ENCODE measurements at places on chromosomes 4 and X. TPM values are rescaled to one million over a fixed set of nuclear protein-coding genes. Genes with fewer than 3 reads are reported as not detected.

- no peaks in the 10 kb centered on the region for H3K36me3 ChIP-seq
- no peak overlapping the region for H3K4me3 ChIP-seq
These were observed 21.9 kb upstream of the PACRGL start for GRCh38 chr4:20678400-20678799.

GRCh38 chr4:128255906-128256305 lies 31.7 kb downstream of the PGRMC2 start:
- DNase-seq = no peak
- no peaks in the 10 kb centered on the region for H3K36me3 ChIP-seq
- H3K27ac ChIP-seq = no peak overlapping the region
- H3K4me3 ChIP-seq = no peak overlapping the region
- no peaks in the 10 kb centered on the region for H3K4me1 ChIP-seq

GRCh38 chr4:81343536-81343935 lies 128.2 kb downstream of the RASGEF1B start:
- 0 out of 2 replicates have a peak, but pooled peaks cover 3% of the 10 kb centered on the region for H3K27me3 ChIP-seq
- H3K36me3 ChIP-seq = no peaks in the 10 kb centered on the region
- no peak overlapping the region for H3K4me3 ChIP-seq
- H3K27ac ChIP-seq = no peak overlapping the region
- no peak for DNase-seq
- H3K4me1 ChIP-seq = no peaks in the 10 kb centered on the region

DNA sequence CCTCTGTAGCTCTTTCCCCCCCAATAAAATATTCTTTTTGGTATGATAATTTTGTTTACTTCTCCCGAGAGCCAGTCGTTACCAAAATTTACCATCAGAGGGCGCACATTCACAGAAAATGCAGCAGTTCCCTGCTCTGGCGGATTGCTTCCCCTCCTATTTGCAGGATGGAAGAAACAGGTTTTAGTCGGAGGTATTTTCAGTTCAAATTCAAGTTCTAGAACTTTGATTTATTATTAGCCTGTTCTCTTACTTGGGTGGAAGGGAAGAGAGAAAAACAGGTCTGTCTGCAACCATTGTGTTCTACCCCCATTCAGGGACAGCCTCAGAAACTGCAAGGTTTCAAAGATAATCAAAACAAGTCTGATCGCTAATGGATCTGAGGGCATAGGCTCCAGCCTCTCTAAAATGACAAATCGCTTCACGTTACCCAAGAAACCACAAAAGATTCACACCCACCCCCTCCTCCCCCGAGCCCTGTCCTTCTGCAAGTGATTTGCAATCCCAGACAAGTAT lies 263.8 kb upstream of the RPS6KA3 start:
- peaks cover 3% of the 10 kb centered on the region for H3K4me1 ChIP-seq
- no peaks in the 10 kb centered on the region for H3K27me3 ChIP-seq
- H3K27ac ChIP-seq = no peak overlapping the region

- H3K4me1 ChIP-seq = no peaks in the 10 kb centered on the region
- no peak for DNase-seq
- no peak overlapping the region for H3K4me3 ChIP-seq
- peaks cover 24% of the 10 kb centered on the region for H3K36me3 ChIP-seq
These were observed 39.5 kb downstream of the RAP1GDS1 start for GRCh38 chr4:98300706-98301105.

DNA sequence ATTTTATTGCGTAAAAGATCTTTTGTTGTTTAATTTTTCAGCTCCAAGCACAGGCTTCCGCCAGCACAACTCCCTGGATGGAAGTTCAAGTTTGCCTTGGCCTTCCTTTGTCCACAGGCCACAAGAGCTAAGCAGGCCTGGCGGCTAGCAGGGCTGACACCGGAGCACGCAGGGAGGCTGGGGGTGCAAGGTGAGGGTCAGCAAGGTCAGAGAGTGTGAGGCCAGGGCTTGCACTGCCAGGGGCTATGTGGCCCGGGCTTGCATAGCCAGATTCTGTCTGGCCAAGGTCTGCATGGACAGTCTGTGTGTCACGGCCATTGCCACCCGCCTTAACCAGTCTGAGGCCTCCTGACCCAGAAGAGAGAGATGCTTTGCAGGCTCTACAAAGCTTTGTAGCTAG lies 123.9 kb downstream of the BCOR start:
- H3K4me1 ChIP-seq = peaks cover 9% of the 10 kb centered on the region
- no peaks in the 10 kb centered on the region for H3K36me3 ChIP-seq
- H3K4me3 ChIP-seq = no peak overlapping the region
- H3K27me3 ChIP-seq = no peaks in the 10 kb centered on the region
- no peak for DNase-seq
- no peak overlapping the region for H3K27ac ChIP-seq

GRCh38 chr4:121198251-121198650 lies 34.1 kb upstream of the TNIP3 start:
- no peaks in the 10 kb centered on the region for H3K4me1 ChIP-seq
- no peaks in the 10 kb centered on the region for H3K27me3 ChIP-seq
- H3K27ac ChIP-seq = no peak overlapping the region
- no peak for DNase-seq
- no peaks in the 10 kb centered on the region for H3K36me3 ChIP-seq

GRCh38 chr4:65845199-65845773 lies 175.0 kb upstream of the EPHA5 start:
- no peak for DNase-seq
- no peaks in the 10 kb centered on the region for H3K4me1 ChIP-seq
- H3K4me3 ChIP-seq = no peak overlapping the region
- no peak overlapping the region for H3K27ac ChIP-seq
- H3K27me3 ChIP-seq = no peaks in the 10 kb centered on the region
- H3K36me3 ChIP-seq = no peaks in the 10 kb centered on the region

DNA sequence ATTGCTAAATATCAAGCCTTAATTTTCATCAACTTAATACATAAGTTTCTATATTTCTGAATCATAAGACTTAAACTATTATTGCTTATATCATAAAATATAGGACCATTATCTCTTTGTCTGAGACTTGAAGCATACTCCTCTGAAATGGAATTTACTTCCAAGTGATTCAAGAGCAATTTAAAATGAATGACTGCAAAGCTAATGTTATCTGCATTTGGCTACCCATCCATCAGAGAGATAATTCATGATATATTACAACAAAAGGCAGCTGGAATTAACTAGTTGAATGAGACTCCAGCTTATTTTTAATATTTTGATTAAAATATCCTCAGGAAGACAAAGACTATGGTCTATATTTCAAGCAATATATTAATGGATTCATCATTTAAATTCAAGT lies 208.6 kb downstream of the UNC5C start:
- DNase-seq = no peak
- H3K27me3 ChIP-seq = no peaks in the 10 kb centered on the region
- no peak overlapping the region for H3K27ac ChIP-seq
- no peak overlapping the region for H3K4me3 ChIP-seq
- no peaks in the 10 kb centered on the region for H3K4me1 ChIP-seq
- no peaks in the 10 kb centered on the region for H3K36me3 ChIP-seq

GRCh38 chr4:94722748-94723147 lies 35.0 kb upstream of the BMPR1B start:
- no peak overlapping the region for H3K4me3 ChIP-seq
- DNase-seq = peak; percentile 79
- no peaks in the 10 kb centered on the region for H3K36me3 ChIP-seq
- peaks cover 14% of the 10 kb centered on the region for H3K4me1 ChIP-seq
- no peaks in the 10 kb centered on the region for H3K27me3 ChIP-seq
- H3K27ac ChIP-seq = no peak overlapping the region

- H3K27ac ChIP-seq = no peak overlapping the region
- H3K4me3 ChIP-seq = no peak overlapping the region
- no peak for DNase-seq
- peaks cover 5% of the 10 kb centered on the region for H3K36me3 ChIP-seq
- peaks cover 20% of the 10 kb centered on the region for H3K4me1 ChIP-seq
- no peaks in the 10 kb centered on the region for H3K27me3 ChIP-seq
These were observed 58.6 kb upstream of the MCF2 start for GRCh38 chrX:139766545-139766983.

- no peak overlapping the region for H3K4me3 ChIP-seq
- DNase-seq = no peak
- H3K4me1 ChIP-seq = no peaks in the 10 kb centered on the region
- H3K36me3 ChIP-seq = no peaks in the 10 kb centered on the region
These were observed 76.7 kb downstream of the TAB3 start for GRCh38 chrX:30812326-30812725.

DNA sequence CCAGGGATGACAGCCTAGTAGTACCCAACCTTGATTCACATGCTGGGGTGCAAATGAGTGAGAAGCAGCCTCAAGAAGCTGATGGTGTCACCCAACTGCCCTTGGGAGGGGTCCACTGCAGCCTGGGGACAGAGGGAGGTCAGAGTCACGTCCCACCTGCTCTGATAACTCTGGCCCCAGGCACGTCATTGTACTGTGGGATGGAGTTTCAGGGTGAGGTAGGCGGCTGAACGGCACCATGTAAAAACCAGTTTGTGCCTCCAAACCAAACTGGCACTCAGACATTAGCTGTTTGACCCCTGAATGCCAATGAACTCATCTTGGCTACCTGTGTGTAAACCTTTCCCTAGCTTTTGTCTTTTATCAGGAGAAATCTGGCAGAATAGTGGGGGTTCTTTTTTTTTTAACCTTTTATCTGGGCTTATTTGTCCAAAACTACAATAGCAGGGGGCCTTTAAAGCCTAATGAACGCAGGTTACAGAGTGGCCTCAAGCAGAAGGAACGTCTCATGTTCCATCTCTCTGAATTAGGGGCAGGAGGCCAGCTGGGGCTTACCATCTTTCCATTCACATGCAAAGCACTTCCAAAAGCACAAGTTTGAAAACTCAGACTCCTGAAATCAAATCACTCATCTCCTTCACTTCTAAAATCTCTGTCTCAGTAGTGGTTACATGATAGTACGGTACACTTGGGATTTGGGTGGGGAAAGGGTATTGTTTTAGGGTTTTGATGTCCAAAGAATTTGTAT lies 89.4 kb downstream of the IRF2 start:
- no peak overlapping the region for H3K4me3 ChIP-seq
- DNase-seq = no peak
- H3K4me1 ChIP-seq = peaks cover 37% of the 10 kb centered on the region
- H3K36me3 ChIP-seq = no peaks in the 10 kb centered on the region
- no peaks in the 10 kb centered on the region for H3K27me3 ChIP-seq

- no peak overlapping the region for H3K27ac ChIP-seq
- H3K4me3 ChIP-seq = no peak overlapping the region
- H3K4me1 ChIP-seq = no peaks in the 10 kb centered on the region
- H3K36me3 ChIP-seq = no peaks in the 10 kb centered on the region
- DNase-seq = peak; percentile 8
These were observed 58.6 kb upstream of the PAGE1 start for GRCh38 chrX:49754233-49754857.

- no peaks in the 10 kb centered on the region for H3K36me3 ChIP-seq
- no peaks in the 10 kb centered on the region for H3K27me3 ChIP-seq
- no peak for DNase-seq
These were observed 115.1 kb upstream of the PSAPL1 start for GRCh38 chr4:7549866-7550265.

- H3K36me3 ChIP-seq = no peaks in the 10 kb centered on the region
- no peak overlapping the region for H3K27ac ChIP-seq
- DNase-seq = no peak
- H3K27me3 ChIP-seq = no peaks in the 10 kb centered on the region
These were observed 345.9 kb downstream of the ADGRL3 start for GRCh38 chr4:61545902-61546480.

DNA sequence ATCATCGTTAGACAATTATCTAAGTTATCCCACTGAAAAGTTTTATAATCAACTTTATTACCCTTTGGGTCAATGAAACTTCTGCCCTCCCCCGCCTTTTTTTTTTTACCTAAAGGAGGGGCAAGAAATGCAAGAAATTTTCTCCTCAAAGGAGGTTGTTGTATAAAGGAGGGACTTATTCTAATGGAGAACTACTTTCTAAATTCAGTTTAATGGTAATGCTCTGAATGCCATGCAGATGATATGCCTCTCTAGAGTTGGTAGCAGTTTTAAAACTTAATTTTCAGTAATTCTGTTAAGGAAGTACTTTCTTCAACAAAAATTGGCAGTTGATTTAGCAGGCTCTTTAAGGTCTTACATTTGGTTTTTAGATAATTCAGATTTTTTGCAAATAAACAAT lies 23.3 kb downstream of the PDLIM5 start:
- H3K4me1 ChIP-seq = no peaks in the 10 kb centered on the region
- 0 out of 2 replicates have a peak, but pooled peaks cover 2% of the 10 kb centered on the region for H3K36me3 ChIP-seq
- H3K27me3 ChIP-seq = 0 out of 2 replicates have a peak, but pooled peaks cover 3% of the 10 kb centered on the region
- no peak overlapping the region for H3K27ac ChIP-seq
- DNase-seq = no peak
- no peak overlapping the region for H3K4me3 ChIP-seq

DNA sequence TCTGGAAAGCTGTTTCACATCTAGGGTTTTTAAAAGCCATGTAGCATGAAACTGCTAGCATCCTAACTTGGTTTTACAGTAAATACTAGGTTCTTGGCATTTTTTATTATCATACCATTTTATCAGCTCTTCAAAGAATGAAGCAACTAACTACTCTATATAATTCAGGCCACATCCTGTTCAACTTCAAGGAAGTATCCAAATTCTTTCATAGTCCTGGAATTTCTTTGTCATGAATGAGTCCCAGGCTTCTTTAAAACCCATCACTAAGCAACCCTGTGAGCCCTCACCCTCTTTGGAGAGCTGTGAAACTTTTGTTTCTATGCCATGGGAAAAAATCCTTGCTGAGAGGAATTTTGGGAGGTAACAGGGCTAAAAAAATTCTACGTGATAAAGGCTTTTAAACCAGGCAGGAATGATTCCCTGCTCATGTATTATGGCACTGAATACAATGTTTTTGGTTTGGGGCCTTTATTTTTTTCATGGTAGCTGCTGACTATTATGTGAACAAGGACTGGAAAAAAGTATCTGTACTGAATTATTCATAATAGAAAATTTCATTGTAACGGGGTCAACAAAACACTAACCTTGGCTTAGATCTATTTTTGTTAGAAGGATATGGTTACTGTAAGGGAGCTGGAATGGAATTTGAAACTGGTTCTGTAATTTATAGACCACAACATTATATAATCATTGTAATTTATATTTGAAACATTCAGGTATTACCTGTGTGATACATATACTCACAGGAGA lies 164.9 kb downstream of the DCTD start:
- H3K4me1 ChIP-seq = peaks cover 5% of the 10 kb centered on the region
- no peak for DNase-seq
- no peak overlapping the region for H3K4me3 ChIP-seq
- H3K27me3 ChIP-seq = no peaks in the 10 kb centered on the region

- no peak overlapping the region for H3K4me3 ChIP-seq
- H3K36me3 ChIP-seq = no peaks in the 10 kb centered on the region
- no peak for DNase-seq
- H3K27ac ChIP-seq = no peak overlapping the region
These were observed 271.5 kb downstream of the LDB2 start for GRCh38 chr4:16626945-16627344.

DNA sequence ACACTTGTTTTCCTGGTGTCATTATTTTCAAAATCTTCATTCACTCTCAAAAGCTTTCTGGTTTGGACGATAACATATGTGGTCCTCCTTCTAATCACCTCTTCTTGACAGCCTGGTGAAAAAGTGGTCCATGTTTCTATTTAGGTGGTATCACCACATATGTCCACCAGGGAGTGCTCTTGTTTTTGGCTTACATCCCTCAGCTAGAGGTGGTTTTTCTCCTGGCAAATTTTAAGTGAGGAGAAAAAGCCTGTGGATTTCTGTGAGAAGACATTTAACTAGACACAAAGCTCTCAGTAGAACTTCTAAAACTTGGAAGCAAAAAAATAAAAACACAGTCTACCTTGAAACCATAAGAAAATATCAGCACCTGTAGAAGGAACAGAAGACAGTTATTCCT lies 58.0 kb upstream of the FRMPD4 start:
- H3K27ac ChIP-seq = no peak overlapping the region
- H3K4me3 ChIP-seq = no peak overlapping the region
- H3K4me1 ChIP-seq = no peaks in the 10 kb centered on the region

Gene DOK7
- 8.6 TPM for total RNA-seq

Gene FGG
- total RNA-seq = not detected

Gene MAOA
- 0.47 TPM for total RNA-seq

Gene PRDM5
- total RNA-seq = 40.5 TPM

Gene NUDT6
- 11.1 TPM for total RNA-seq

Gene USP38
- 21.0 TPM for total RNA-seq

Gene ADD1
- 131 TPM for total RNA-seq

Gene PDGFC
- total RNA-seq = 14.6 TPM
